ENCODE measurements at places on chromosomes 7 and 10.

DNA sequence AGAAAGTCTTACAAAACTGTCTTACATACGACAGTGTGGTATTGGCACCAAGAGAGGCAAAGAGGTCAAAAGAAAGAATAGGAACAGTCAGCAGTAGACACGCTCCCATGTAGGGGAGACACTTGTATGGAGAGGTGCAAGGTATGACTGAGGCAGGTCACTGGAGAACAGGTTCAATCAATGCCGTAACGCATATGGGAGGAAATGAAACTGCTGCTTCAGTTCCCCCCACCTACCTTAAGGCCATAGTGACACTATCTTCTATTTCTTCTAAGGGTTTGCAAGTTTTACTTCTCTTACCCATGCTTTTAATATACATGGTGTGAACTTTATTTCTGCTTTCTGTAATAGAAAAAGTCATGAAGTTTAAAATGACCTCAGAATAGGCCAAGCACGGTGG, 5.5 kb upstream of the PITRM1 start:
- DNase-seq, result no peak

DNA sequence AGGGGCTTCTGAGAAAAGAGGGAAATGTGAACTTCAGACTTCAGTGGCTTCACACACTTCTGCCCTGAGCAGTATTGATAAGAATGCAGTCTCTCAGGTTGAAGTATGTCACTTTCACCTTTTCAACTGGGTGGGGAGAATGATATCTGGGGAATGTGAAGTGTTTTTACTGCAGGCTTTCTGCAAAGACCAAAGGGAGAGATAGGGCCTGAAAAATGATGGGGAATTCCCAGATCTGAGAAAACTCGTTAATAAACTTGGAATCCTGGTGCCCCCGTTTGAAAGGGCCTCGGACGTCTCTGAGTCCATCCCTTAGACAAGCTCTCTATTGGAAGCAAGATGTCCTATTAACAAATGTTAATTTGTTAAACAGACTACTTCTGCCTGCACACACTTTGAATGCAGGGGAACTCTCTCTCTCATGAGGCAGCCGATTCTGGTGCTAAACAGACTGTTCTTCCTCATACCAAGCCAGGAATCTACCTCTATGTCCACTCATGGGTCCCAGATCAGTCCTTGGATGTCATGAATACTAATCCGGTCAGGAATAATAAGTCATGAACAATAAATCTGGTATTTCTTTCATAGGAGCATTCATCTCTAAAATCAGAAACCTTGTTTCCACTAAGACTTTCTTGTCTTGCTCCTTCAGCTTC, 193.6 kb downstream of the JCAD start:
- DNase-seq, result no peak

DNA sequence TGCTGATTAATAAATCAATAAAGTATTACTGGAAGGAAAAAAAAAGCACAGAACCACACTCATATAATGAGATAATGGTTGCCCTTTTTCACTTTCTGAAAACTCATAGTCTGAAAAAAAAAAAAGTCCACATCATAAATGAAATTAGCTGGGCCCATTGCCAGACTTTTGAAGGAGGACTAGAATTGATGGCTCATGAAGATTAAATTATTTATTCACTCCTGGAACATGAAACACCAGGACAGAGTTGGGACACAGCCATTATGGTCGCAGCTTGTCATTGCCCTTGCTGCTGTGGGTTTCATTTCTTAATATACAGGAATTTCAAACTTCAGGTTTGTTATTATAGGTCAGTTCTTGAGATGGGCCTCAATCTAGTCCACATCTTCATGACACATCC, 91.9 kb downstream of the CNTNAP2 start:
- DNase-seq, result no peak

DNA sequence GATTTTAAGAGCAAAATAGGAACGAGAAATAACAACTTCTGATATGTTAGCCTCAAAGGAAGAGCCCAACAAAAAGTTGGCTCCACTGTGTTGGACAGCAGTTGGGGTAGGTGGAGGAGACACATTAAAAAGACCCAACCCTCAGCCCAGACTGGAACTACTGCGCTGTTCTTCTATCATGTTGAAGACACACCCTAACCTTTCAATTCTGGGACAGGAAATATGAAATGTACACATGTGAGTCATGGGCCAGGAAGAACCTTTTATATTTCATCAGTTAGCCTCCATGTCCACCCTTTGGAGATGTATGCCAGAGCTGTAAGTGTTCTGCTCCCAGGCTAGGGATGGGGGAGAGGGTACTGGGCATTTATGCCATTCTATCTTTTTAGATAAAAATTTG, 22.1 kb downstream of the CLDN12 start:
- no peak for DNase-seq

DNA sequence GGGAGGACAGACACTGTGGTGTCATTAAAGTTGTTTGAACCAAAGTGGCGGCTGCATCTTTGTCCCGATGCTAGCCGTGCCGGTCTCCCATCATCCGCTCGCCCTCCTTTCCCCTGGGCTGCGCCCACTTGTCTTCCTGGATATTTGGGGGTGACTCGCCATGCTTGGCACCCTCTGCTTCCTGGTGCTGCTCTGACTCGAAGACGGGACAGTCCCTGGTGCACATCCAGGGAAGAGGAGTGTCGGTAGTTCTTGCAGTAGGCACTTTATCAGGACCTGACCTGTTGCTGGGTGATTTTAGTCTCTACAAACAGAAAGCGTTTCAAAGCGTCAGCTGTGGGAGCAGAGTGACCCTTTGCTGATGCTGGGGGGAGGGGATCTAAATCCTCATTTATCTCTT, 68.3 kb upstream of the DNAJB6 start:
- DNase-seq, result no peak

- no peak for DNase-seq
These were observed 39.6 kb upstream of the ELMO1 start for GRCh38 chr7:37488163-37488764.
